Erythroblast (primary cell): ENCODE measurements at places on chromosomes 12 and 14.

- no peak for DNase-seq
These were observed 6.6 kb downstream of the PDE6H start for GRCh38 chr12:14979468-14979867.

DNA sequence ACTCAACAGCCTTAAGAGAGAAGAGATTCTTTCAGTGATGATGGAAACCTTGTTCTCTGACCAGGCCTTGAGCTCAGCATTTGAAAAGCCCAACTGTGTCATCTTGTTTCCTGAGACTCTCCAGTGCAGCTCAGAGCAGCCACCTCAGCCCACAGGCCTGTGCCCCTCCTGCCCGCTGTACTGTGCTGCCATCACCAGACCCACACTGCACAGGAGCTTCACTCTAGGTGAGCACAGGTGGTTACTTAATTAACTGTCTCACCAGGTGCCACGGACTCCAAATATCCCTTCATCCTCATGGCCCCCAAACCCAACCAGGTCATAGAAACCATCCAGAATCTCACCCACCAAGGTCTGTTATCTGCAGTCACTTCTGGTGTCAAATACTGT, 51.3 kb downstream of the JAG2 start:
- DNase-seq: no peak

DNA sequence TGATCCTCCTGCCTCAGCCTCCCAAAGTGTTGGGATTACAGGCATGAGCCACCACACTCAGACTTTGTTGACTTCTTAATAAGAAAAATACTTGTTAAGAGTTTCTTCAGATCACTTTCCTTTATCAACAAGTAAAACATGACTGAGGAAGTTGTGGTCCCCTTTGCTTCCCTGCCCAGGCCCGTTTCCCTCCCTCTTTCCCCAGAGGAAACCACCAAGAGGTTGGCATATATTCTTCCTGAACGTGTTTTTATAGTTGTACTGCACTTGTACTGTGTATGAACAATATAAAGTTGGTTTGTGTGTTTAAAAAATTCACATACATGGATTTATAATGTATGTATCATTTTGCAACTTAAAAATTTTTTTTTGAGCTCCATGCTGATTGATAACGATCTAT, 28.4 kb downstream of the PTPN11 start:
- DNase-seq: no peak

GRCh38 chr12:74906224-74906623, 303.4 kb downstream of the KCNC2 start:
- DNase-seq: no peak

GRCh38 chr12:97335115-97335514, 127.5 kb upstream of the RMST start:
- DNase-seq: no peak

DNA sequence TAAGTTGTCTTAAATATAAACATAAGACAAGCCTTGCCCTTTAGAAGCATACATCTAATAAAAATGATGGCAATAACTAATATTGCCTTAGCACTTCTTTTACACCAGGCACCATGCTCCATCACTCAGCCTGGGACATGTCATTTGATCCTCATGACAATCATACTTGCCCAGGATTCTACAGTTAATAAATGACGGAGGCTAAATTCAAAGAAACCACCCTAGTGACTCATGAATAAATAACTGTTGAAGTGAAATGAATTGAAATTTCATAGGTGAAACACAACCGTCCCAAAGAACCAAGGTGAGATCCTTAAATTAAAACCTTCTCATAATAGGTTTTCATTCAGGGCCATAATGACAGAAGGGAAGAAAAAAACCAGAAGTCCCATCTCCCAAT, 89.5 kb downstream of the GRIN2B start:
- no peak for DNase-seq

GRCh38 chr14:54132496-54132895, 175.9 kb upstream of the BMP4 start:
- no peak for DNase-seq

- no peak for DNase-seq
These were observed 619.2 kb upstream of the LRFN5 start for GRCh38 chr14:40987481-40987880.

DNA sequence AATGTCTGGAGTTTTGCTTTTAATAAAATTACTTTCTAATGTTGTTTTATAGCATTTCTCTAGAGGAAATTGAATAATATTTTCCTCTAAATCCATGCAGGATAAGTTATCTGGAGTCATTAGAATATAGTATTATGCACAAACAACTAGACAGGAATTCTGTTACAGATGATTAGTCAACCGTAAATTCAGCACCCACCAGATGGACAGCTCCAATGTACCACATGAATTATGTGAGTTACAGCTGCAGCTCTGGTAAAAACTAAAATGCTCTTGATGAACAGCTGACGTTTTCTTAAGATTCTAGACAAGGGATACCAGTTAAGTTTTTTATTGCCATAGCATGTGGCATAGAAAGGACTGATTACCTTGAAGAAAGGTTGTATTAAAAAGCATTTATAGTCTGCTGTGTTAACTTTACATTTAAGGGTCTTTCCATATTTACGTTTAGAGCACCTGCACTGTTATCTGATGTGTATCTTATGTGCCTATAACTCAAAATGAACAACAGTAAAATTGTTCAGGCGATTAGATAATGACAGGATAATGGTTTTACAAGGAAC, 321.4 kb upstream of the LRFN5 start:
- peak; percentile 2 for DNase-seq

DNA sequence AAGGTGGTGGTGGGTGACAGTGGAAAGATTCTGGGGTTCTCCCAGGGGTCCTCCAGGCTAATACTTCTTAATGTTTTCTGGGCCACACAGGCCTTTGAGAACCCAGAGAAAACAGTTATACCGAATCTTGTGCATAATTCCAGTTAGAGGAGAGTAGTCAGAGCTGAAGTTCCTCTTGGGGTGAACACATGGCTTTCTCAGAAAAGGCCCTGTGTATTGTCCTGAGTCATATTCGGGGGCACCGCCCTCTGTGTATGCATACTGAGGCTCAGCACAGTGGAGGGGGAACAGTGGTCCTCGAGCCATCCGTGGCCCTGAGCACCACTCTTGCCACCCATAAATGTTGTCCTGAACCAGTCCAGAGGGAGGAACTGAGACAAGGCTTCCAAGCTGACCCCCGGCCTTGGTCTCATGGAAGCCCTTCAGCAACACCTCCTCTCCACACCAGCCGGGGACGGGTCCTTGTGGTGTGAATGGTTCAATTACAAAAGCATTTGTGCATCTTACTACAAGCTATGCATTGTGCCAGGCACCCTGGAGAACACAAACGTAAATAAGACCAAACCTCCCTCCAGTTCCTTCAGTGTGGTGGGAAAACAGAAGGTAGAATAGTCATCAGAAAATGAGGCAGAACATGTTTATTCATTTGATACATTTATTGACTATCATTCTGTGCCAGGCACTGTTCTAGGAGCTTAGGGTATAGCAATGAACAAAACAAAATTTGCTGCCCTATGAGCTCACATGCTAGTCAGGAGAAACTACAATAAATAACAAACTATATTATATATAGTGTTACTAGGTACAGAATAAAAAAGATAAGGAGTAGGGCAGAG, 9.9 kb downstream of the DHRS2 start:
- DNase-seq: no peak

GRCh38 chr12:26921886-26922285, 15.9 kb downstream of the INTS13 start:
- no peak for DNase-seq

DNA sequence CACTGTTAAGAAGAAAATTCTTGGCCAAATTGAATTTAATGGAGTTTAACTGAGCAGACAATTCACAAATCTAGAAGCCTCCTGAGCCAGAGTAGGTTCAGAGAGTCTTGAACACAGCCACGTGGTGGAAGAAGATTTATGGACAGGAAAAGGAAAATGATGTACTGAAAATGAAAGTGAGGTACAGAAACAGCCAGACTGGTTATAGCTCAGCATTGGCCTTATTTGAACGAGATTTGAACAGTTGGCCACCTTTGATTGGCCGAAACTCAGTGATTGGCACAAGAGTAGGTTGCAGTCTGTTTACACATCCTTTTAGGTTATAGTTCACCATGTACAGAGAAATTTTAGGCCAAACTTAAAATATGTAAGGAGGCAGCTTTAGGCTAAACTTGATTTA, 9.9 kb downstream of the OAS2 start:
- DNase-seq: no peak

DNA sequence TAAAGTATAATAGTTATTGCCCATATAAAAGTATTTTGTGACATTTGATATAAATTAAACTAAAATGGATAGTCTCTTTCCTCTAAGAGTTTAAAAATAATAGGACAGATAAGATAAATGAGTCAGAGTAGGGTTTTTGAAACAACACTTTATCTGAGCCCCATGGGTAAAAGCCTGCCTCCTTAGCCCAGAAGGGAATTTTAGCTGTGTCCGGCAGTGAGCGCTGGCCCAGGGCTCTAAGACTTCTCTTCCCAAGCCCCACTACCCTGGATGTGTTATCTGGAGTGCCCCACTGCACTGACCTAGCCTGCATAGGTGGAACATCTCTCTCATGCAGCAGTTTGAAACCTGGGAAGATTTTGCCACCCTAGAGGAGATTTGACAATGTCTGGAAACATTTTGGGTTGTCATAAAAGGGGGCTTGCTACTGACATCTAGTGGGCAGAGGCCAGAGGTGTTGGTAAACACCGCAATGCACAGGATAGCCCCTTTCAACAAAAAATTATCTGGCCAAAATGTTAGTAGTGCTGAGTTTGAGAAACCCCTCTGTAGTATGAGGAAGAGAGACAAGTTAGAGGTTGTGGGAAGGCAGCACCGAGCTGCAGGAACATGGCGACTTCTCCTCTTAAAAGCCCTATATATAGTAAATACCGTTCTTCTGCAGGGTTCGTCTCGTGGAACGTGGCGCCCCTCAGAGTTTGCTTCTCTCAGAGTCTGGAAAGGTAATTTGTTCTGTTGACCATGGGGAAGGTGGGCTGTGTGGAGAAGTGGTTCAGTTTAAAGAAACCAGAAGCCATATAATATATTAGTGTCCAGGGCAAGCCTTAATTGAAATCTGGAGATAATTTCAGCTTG, 29.3 kb upstream of the ATF1 start:
- DNase-seq: peak; percentile 61

- DNase-seq: no peak
These were observed 37.3 kb upstream of the BCL11B start for GRCh38 chr14:99309220-99309766.

GRCh38 chr14:64639340-64639821, 64.8 kb upstream of the PLEKHG3 start:
- DNase-seq: no peak

- no peak for DNase-seq
These were observed 335.1 kb downstream of the GPHN start for GRCh38 chr14:66842911-66843512.

DNA sequence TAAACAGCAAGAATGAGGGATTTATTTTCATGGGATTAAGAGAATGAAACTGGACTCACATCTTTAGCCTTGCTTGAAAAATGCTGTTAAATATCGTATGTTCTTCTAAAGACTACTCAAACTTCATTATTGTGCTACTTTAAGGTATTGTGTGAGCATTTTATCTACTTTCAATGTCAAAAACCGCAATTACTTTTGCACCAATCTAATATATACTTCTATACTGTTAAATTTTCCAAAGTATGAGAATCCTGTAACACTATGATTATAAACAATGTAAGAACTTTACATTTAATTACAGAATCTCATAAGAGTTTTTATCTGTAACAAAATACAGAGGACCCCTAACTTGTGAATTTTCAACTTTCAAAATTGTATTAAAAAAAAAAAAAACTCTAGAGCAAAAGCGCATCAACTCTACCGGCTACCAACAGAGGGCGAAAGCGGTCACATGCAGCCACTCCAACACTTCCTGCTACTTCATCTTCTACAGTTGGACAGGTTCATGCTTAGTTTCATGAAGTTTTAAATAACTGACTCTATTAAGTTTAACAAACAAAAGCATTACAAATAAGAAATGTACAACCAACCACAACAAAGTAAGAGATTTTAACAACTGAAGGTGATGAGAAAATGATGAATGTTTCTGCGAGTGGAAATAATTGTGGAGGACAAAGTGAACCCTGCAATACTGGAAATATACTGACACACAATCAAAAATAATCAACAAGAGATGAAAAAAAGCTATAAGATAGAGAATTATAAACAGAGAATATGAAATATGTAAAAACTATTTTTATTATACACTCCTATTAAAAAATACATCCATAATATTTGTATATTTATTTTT, 210.9 kb downstream of the MED13L start:
- peak; percentile 84 for DNase-seq

- no peak for DNase-seq
These were observed 1.3 kb downstream of the MARS1 start for GRCh38 chr12:57489157-57489641.

- DNase-seq: no peak
These were observed 32.4 kb downstream of the PIGH start for GRCh38 chr14:67567654-67568053.

GRCh38 chr14:54275997-54276725, 120.6 kb upstream of the CDKN3 start:
- DNase-seq: no peak

DNA sequence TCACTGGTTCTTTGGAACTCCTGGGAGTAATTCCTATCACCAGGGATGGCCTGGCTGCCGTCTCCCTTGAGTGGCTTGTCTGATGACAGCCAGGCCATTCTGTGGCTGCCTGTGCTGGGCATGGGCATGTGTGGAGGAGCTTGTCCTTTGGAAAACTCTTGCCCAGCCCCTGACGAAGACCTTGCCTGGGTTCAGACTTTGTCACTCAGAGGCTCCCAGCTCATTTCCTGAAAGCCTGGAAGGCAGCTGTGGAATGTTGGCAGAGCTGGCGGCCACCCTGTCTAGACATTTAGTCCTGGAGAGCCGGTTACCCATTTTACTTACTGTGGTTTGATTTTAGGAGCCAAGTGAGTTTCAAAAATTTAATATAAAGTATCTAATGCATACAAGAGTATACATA, 34.0 kb downstream of the TUNAR start:
- DNase-seq: no peak

DNA sequence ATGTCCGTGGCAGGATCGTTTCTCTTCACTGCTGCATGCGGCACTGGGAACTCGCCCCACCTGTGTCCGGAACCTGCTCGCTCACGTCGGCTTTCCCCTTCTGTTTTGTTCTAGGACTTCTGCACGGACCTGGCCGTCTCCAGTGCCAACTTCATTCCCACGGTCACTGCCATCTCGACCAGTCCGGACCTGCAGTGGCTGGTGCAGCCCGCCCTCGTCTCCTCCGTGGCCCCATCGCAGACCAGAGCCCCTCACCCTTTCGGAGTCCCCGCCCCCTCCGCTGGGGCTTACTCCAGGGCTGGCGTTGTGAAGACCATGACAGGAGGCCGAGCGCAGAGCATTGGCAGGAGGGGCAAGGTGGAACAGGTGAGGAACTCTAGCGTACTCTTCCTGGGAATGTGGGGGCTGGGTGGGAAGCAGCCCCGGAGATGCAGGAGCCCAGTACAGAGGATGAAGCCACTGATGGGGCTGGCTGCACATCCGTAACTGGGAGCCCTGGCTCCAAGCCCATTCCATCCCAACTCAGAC, 1.2 kb downstream of the FOS start:
- DNase-seq: no peak

- peak; percentile 78 for DNase-seq
These were observed 2.1 kb downstream of the DDN start for GRCh38 chr12:48996794-48997718.
